AG09319 (cell line): ENCODE measurements at places on chromosomes 16 and 17.

GRCh38 chr17:794876-795275 lies 12.7 kb downstream of the MRM3 start:
- peak; percentile 40 for DNase-seq

DNA sequence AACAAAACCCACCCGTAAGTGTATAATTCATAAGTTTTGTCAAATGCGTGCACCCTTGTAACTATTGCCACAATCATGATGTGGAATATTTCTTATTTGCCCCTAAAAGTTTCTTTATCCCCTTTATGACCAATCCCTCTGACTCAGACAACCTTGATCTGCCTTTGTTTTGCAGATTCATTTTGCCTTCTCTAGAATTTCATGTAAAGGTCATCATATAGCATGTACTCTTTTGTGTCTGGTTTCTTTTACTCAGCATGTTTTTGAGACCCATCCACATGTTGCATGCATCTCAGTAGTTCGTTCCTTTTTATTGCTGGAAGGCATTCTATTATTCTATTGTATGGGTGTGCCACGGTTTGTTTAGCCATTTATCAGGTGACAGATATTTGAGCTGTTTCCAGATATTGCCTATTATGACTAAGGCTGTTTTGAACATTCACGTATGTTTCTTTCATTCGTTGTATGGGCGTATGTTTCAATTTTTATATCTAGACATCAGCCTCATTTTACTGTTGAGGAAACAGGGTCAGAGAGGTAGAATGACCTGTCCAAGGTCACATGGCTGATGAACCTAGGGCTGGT lies 192.4 kb downstream of the RAB11FIP4 start:
- DNase-seq: no peak

GRCh38 chr16:69513180-69513966 lies 52.4 kb upstream of the NFAT5 start:
- no peak for DNase-seq

- no peak for DNase-seq
Observed at GRCh38 chr17:17033466-17033865, 8.8 kb upstream of the MPRIP start.

- DNase-seq: no peak
Observed at GRCh38 chr16:86048882-86049585, 150.1 kb downstream of the IRF8 start.

GRCh38 chr17:13874134-13874533 lies 195.2 kb upstream of the COX10 start:
- DNase-seq: no peak

- no peak for DNase-seq
Observed at GRCh38 chr17:79693419-79693818, 37.3 kb upstream of the ENPP7 start.

GRCh38 chr16:31357324-31358109 lies 2.5 kb downstream of the ITGAX start:
- no peak for DNase-seq

DNA sequence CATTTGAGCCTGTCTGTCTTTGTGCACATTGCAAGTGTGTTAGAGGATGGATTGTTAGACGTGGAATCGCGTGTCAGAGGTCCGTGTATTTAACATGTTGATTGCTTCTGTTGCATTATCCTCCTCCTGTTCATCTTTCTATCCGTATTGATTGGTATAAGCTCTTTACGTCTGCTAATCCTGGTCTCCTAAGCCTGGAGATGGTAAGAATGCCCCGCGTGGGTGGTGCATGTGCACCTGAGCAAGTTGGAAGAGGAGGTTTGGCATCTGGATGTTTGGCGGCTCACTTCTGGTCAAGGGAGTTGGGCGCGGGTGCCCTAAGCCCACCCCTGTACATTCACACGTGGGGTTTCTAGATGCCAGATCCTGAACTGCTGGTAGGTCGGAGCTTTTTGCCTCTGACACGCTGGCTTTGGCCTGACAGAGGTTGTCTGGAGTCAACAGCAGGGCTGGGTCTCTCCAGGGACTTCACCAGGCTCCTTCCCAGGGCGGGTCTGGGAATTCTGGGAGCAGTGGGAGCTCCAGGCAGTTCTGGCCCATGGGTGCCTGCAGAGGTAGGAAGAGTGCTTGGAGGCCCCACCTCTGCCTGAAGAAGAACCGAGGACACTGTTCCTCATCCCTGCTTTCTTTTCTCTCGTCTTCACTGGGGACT lies 107.3 kb downstream of the OR1D5 start:
- DNase-seq: no peak

- no peak for DNase-seq
Observed at GRCh38 chr16:57434003-57434402, 13.2 kb downstream of the CIAPIN1 start.

- DNase-seq: no peak
Observed at GRCh38 chr17:65332375-65332774, 195.2 kb downstream of the RGS9 start.

DNA sequence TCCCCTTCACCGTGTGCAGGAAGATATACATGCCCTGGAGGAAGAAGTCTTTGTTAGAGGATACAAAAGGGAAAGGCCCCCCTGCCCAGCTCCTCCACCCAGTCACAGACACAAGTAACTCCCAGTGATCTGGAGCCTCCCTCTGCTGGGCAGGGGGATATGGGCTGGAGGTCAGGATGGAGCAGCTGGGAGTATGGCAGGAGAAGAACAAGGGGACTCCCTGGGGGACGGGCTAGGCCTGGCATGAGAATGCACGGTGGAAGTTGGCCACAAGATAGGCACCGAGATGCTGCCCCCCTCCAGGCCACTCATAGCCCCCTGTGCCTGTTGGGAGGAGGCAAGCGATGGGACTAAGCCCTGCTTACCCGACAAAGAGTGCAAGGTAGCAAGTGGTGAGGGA lies 4.2 kb downstream of the ORMDL3 start:
- no peak for DNase-seq

DNA sequence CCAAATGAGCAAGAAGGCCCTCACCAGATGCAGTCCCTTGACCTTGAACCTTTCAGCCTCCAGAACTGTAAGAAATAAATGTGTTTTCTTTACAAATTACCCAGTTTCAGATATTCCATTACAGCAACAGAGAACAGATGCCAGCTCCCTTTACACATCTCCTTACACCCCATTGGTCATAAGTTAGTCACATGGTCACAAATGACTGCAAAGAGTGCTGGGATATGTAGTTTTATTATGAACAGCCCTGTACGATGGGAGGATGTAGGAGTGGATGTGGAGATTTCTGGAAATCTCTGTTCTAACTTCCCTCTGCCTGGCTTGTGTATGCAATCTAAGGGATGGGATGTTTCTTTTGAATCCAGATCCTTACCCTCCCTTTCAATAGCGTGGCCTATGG lies 13.3 kb upstream of the RPL38 start:
- DNase-seq: no peak

- peak; percentile 70 for DNase-seq
Observed at GRCh38 chr17:78868391-78868790, 27.8 kb upstream of the USP36 start.

DNA sequence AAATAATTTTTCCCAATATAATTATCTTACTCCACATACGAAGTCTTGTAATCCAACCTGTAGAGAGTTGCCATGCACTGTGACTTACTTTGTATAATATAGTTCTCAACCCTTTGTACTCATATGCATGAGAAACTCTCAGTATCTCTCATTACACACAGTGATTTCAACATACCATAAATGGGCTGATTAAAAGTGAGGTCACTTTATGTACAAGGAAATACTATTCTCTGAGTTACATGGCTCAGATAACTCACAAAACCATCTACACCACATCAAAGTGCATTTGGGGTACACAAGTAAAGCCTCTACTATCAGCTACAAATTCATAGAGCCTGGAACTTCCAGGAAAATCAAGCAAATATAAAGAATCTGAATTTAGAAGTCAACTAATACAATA lies 27.9 kb downstream of the SLFN12 start:
- no peak for DNase-seq

DNA sequence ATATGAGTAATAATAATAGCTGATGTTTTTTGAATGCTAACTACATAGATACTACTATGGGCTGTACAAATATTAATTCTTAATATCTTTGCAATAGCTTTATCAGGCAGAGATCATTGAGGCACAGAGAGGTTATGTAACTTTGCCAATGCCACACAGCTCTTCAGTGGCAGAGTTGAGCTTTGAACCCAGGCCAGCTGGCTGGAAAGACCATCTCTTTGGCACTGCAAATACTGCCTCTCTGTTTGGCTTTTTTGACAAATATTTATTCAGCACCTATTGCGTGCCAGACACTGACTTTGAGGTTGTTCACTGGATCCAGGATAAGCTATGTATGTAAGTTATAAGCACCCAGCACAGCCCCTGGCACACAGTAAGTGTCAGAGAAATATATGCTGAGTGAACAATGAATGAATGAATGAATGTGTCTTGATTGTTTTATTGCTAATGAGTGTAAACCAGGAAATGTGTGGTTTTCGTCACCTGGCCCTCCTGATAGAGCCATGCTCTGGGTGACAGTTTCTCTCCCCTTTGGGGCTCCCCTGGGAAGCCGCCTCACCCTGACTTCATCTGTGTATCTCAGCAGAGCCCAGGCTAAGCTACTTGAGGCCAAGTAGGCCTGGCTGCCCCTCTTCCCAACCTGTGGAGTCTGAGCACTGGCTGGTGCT lies 2.5 kb downstream of the AQP8 start:
- no peak for DNase-seq

GRCh38 chr17:41772586-41773189 lies 13.8 kb downstream of the JUP start:
- DNase-seq: no peak

DNA sequence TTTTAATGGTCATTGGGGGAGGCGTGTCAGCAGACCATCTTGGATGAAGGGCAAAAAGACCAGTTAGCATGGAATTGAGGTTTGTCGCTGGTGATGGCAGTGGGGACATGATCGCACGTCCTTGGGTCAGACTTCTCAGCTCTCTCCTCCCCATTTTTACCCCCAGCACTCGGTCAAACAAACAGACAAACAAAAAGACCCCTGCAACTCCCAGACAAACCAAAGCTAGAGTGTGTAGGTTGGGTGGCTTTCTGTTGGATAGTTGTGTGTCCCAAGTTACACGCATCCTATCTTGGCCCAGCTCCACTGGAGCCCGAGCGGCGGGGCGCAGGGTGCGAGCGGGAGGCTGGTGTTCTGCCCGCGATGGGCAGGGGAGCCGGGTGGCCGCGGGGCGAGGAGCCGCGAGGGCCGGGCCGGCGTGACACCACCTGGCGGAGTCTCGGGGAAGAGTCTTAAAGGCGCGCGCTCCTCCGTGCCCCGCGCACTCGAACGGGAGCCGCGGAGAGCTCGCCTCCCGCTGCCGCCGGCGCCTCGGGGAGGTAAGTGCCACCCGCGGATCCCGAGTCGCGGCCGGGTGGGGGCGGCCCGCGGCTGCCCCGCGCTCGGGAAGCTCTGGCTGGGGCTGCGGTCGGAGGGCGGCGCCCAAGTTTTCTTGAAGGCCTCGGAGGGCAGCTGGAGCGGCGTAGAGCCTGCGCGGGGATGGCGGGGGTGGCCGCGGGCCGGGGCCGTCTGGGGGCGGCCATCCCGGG lies 18.5 kb upstream of the NTN1 start:
- no peak for DNase-seq

GRCh38 chr16:16033208-16033717 lies 83.8 kb downstream of the ABCC1 start:
- no peak for DNase-seq

DNA sequence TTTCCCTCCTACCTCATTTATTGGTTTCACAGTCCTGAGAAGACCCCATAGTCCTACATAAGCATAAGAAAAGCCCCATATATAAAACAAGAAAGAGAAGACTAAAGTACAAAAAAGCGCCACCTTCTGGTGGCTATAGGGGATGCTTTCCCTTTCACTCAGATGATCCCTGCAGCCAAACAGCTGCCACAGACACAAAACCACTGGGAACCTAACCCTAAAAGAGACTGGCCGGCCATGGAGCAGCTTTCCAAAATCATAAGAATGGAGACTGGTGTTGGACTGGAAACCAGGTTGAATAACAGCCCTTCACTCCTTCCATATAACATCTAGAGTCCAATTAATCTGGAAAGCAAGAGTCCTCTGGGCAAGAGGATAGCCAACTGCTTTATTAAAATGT lies 11.4 kb downstream of the DYNC1LI2 start:
- no peak for DNase-seq

GRCh38 chr17:1398931-1399678 lies 917 bp downstream of the YWHAE start:
- DNase-seq: no peak

GRCh38 chr17:34290586-34290985 lies 5.0 kb downstream of the CCL11 start:
- no peak for DNase-seq

GRCh38 chr16:62974424-62974823 lies 938.2 kb upstream of the CDH8 start:
- no peak for DNase-seq

- no peak for DNase-seq
Observed at GRCh38 chr16:10923650-10924214, 18.5 kb downstream of the DEXI start.

GRCh38 chr17:43901861-43902589 lies 5.3 kb downstream of the MPP2 start:
- no peak for DNase-seq

DNA sequence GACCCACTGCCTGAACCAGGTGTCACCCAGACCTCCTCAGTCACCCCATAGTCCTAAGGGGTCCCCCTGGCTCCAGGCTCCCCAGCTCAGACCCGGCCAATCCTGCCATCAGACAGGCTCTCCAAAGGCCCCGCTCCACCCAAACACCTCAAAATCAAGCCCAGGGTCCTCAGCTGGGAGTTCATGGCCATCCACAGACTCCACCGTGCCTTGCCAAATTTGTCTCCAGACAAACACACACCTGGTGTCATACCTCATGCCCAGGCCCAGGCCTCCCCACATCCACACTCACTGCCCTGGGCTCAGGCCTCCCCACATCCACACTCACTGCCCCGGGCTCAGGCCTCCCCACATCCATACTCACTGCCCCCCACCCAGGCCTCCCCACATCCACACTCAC lies 12.5 kb downstream of the RPH3AL start:
- no peak for DNase-seq

GRCh38 chr16:3295209-3295608 lies 10.0 kb downstream of the TIGD7 start:
- DNase-seq: no peak

GRCh38 chr17:3796110-3796821 lies 4.7 kb downstream of the ITGAE start:
- DNase-seq: no peak
